Posterior vena cava (tissue), 2 donors: ENCODE measurements at places on chromosomes 4 and X. TPM values are rescaled to one million over a fixed set of nuclear protein-coding genes. Genes with fewer than 3 reads are reported as not detected.
A peak's percentile ranks its signal among the peaks of the same experiment; 100 is the strongest.

DNA sequence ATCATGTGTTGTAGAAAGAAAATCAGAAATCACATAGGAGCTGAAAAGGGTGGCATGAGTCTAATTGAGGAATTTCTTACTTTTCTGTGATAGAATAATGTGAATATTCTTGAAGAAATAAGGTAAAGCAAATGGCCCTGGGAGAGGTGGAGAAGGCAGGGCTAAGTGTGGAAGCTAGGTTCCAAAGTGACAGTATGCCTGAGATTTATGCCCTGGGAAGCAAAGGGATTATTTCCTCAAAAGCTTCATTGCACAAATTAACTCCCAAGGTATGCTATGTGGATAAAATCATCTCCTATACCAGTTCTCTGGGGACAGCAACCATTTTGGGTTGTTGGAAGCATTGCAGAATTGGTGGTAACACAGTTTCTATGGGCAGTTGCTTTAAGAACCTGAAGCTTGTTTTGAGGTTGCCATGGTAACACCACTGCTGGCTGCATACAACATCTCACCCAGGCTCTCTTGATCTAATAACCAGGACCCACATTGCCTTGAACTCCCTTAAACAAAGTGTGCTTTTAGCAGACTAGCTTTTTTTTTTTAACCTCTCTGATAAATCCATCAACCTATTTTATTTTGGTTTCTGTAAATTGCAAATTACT lies 21.0 kb downstream of the MAOA start:
- DNase-seq: no peak

TLR8 gene
- total RNA-seq: 5.1 TPM

DNA sequence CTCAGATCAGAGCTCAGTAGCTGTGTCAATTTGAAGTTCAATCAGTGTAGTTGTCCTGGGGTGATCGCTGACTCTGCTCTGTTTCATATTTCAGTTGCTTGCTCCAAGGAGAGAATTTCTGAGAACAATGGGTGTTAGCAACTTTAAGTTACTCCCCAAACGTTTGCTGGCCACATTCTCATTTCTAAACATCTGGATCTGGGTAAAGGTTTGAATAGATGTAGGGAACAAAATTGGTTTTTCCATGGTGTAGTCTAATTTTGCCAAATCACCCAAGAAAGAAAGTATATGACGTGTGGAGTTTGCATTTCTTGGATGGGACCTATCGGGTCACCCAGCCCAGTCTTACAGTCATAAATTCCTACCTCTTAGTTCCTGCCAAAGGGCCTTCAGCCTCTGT lies 103.7 kb downstream of the AKAP4 start:
- no peak for DNase-seq

DNA sequence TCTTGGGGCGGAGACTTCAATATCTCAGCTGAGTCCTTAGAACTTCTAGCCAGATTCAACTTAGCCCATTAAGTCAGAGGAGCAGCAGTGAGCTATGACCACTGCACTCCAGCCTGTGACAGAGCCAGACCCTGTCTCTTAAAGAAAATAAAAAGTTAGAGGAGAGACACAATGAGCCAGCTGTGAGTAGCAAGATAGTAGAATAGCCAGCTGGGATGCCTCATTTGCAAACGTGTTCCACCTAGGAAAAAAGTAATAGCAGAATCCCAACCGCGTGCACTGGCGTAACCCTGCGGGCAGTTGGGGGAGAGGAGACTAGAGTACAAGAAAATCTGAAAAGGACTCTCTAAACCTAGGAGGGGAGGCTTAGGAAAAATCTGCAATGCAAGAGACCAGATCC lies 133.2 kb upstream of the ANXA3 start:
- DNase-seq: no peak

DNA sequence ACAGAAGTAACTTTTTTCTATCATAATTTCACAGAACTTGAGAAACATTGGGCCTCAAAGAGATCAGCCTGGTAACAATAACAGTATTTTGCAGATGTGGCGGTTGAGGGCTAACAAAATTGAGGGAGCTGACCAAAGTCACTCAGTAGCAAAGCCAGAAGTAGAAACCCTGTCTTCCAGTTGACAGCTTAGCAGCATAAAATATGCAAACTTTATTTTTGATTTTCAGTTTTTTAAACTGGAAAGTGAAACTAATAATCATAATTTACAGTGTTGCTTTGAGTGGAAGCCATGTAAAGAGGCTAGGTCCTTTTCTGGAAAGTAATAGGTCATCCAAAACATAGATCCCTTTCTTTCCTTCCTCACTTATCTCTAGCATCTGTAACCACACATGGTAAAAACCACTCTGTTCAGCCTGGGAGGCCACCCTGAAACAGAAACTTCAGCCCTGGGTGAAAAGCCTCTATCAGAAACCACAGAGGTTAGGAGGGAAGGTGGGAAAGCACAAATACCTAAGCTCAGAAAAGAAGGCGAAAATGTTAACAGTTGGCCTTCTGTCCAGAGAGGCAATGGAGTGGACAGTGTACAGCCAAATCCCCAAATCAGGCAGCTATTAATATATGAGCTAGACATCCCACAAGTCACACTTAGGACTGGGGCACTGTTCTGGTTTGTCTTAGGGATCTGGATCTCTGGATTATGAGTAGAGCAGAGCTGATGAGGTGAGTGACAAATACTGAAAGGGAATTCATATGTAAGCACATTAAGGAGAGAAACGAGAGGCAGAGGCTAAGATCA lies 61.1 kb upstream of the ARSJ start:
- no peak for DNase-seq

- DNase-seq: peak; percentile 90
Observed at GRCh38 chr4:89056953-89057398, at the start of gene FAM13A. TSS of gene FAM13A (minus strand) at chr4:89057185. CDS start at chr4:89056964, 221 bp downstream.

ZAR1 gene
- total RNA-seq: not detected

DMRTC1B gene
- not detected for total RNA-seq
